Sciatic nerve (tissue), 2 donors: ENCODE measurements at places on chromosomes 3 and 15.

DNA sequence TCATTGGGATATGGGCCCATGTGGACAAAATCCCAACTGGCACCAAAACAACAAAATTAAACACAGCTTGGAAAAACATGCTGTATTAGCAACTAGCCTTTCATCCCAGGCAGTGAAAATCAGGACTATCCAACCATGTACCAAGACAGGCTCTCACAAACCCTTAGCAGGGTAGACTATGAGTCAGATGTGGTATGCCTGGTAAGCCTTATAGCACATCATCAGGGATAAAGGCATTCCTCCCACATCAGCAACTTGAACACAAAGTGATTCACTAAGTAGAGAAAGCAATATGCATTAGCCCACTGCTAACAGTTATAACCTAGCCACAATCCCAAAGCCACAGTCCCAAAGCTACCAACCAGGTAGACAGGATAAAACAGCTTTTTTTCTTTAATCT is 8.0 kb downstream of the CEP152 start:
- no peak for DNase-seq

- no peak for DNase-seq
These were observed 155.6 kb upstream of the STT3B start for GRCh38 chr3:31377045-31377642.

DNA sequence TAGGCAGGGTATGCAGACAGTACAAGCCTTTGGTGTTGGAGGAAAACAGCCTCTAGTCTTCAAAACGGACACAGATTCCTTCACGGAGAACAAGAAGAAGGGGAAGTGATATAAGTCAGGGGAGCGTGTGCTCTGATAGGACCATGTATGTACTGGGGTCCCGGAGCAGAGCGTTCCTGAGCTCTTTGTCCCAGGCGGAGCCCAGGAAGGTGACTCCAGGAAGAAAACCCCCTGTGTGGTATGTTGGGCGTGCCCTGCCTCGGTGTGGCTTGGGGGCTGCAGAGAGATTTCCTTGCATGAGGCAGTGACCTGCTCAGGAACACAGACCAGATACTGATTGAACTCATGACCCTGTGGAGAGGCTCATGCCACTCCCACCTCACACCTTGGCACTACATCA is 21.7 kb downstream of the MELTF start:
- no peak for DNase-seq

- DNase-seq = no peak
These were observed 1030.8 kb upstream of the CFAP20DC start for GRCh38 chr3:60080648-60081047.

- DNase-seq = no peak
These were observed 404.4 kb downstream of the VPS13C start for GRCh38 chr15:61655881-61656280.

- DNase-seq = no peak
These were observed 63.9 kb upstream of the OSTN start for GRCh38 chr3:191135175-191135574.
